HFFc6 (cell line): ENCODE measurements at places on chromosomes 3 and 15.

DNA sequence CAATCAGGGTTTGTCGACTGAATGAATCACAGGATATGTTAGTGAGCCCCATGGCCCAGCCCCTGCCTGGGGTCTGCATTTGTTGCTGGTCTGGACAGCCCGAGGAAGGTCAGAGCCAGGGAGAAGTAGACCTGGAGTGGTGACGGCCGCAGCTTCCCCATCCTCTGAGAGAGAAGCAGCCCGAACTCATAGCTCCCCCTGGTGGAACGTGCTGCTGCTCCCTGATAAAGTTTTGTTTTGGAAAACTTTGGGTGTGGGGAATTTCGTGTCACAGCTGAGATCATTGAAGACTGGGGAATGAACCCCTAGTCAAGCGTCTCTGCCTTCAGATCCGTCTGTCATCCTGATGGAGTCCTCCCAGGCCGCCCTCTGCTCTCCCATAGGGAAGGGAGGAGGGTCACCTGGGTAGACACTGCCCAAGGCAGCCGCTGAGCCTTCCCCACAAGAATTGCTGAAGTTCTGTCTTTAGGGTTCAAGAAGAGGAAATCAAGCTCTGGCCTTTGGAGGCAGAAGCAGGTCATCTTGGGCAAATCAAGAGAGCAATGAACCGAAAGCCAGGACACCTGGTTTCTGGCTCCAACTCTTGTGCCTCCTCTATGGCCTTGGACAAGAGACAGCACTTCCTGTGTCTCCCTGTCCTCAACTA, 60.5 kb downstream of the GLDN start:
- peak; percentile 28 for DNase-seq

DNA sequence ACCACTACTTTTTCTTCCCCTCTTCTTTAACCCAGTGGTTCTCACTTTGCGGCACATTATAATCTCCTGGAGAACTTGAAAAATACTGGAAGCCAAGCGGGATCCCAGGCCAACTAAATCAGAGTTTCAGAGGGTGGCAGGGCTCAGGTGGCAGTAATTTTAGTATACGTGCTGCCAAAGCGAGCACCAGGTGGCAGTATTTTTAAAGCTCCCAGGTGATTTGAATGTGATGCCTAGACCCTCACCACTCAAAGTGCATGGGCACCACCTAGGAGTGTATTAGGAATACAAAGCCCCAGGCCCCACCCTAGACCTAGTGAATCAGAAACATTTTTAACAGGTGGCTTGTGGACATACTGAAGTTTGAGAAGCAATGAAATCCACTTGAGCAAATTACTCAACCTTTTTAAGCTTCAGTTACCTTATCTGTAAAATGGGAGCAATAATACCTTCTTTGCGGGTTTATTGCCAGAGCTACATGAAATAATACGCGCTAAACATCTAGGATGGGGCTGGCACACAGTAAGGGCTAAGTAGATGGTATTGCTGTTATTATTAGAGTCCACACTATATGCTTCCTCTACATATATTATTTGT, 8.3 kb downstream of the B3GALNT1 start:
- no peak for DNase-seq

- no peak for DNase-seq
Measured at GRCh38 chr3:148600902-148601765, 96.6 kb upstream of the AGTR1 start.

GRCh38 chr3:150256782-150257181, 151.3 kb upstream of the TSC22D2 start:
- DNase-seq = no peak

DNA sequence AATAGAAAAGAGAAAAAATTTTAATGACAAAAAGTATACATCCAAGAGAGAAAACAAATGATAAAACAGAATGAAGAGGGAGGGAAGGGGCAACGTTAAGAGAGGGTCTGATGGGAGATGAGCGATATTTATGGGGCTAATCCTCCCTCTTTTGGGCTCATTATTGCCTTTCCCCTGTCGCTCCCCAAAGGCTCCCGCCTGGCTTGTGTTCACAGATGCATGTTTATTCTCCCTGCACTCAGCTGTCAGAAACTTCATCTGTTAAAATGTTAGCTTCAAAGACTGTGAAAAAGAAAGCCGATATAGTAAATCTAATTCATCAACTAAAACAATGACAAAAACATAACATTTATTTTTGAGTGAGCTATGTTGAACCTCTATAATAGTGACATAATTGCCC, 74.3 kb downstream of the GABRB3 start:
- DNase-seq = no peak

- no peak for DNase-seq
Measured at GRCh38 chr3:13282358-13282985, 137.7 kb downstream of the NUP210 start.

DNA sequence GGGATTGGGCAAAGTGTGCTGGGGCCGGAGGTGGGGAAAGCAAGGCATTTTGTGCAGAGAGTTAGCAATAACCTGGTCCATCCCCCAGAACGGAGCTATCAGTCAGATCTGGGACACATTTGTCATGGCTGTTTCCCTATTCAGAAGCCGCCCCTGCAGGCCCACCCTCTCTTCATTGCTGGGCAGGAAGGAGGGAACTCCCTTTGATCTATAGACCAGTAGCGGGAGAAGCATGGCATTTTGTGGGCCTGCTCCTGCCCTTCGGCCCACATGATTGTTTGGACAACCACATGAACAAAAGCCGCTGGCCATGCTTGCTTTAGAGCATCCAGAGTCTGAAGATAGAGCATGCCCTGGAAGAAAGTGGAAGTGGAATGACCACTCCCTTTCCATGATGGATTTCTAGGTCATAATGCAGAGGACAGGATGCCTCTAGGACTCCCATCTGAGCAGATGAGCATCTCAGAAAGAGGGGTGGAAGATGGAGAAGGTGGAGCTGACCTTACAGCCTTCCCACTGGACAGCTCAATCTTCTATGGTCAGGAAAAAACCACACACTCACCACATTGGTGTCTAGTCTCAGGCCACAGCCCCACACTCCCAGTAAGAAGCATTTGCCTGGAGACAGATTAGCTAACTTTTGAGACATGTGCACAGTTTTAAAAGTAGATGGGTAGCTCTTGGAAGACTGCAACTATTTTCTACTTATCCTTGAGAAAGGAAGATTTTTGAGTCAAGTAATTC, 11.9 kb upstream of the LRTM1 start:
- peak; percentile 74 for DNase-seq

- no peak for DNase-seq
Measured at GRCh38 chr3:7964899-7965298, 536.7 kb upstream of the LMCD1 start.

GRCh38 chr3:140315955-140316354, 361.9 kb upstream of the TRIM42 start:
- no peak for DNase-seq

GRCh38 chr15:89662893-89663626, 7.8 kb upstream of the KIF7 start:
- peak; percentile 96 for DNase-seq

GRCh38 chr3:186173224-186173815, 64.4 kb upstream of the ETV5 start:
- DNase-seq = no peak

GRCh38 chr3:99118381-99118780, 216.9 kb upstream of the DCBLD2 start:
- peak; percentile 73 for DNase-seq

DNA sequence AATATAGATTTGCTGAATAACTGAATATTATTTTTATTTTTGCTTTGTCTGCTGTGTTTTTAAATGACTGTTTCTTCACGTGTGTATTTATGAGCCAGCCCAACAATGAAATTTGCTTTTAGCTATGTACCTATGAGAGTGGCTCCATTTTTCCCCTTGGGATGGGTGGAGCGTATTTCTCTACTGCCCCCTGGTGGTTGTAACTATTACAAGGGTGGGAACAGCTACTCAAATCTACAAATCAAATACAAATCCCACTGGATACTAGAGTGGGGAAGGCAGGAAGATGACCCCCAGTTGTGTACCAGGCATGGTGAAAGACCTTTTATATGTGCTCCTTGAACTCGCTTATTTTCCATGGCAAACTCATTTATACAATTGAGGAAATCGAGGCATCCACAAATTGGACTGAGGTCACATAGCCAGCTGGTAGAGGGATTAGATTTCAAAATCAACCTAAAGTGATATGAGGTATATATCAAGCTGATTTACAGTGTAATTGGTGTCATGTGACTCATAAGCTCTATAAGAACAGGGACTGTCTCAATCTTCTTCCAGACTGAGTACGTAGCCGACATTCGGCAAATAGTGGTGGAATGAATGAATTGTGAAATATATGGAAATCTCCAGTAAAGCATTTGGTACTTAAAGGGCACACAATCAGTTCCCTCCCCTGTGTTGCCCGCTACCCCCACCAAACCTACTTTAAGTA, 69.5 kb upstream of the VEPH1 start:
- DNase-seq = peak; percentile 61

- no peak for DNase-seq
Measured at GRCh38 chr3:117170094-117170493, 460.5 kb downstream of the TUSC7 start.

GRCh38 chr3:147756476-147756875, 347.3 kb downstream of the ZIC1 start:
- DNase-seq = no peak

DNA sequence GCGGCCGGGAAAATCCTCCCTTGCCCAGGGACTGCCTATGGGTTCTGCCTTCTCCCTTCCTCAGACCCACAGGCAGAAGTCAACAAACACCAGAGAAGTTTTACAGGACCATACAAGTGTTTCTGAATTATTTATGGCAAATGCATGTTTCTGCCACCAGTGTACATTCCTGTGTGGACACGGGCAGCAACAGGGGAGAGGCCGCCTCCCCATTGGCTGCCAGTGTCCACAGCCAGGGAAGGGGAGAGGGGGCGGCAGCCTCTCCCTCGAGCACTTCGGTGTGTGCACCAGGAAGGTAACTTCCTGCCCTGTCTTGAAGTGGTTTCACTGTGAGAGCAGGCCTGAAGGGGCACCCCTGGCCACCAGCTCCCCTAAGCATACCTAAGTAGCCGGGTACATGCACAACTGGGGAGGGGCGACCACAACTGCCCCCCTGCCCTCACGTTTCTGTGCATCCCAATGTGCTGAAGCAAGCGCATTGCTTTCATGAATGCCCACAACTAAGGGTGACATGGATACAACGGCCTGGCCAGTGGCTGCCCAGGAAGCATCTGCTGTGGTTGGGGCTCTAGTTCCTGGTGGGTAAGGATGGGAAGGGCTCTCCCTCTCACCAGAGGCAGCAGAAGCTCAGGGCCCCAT, 14.8 kb upstream of the SHISA5 start:
- DNase-seq = no peak

DNA sequence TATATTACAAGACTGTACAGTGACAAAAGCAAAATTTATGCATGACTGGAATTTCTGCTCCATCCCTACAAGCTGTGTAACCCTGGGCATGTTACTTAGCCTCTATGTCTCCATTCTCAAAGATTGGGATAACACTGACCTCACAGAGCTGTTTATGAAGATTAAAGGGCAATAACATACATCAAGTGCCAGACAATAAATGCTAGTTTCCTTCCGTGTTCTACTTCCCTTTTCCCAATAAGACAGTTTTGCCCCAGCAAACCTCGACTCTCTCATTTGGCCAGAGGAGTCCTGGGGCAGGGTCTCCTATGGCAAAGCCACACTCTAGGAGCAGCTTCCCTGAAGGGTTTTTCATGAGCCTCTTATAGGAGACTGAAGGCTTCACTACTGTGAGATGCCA, 7.5 kb downstream of the HEXA start:
- DNase-seq = no peak

DNA sequence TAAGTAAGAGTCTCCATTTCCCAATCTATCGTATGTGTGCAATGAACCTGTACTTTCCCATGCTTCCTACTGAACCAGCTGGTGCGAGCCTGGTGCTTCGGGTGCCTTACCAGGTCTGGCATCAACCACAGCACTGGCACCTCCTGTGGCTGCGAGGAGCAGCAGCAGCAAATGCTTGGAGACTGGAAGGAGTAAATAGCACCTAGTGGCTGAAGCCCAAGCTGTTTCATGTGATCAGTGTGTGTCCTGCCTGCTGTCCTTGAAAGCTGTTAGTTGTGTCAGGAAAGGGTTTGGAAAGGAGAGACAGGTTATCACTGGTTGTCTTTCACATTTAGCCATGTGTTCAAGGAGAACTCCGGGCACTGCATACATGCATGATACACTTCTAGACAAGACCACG, 31.8 kb downstream of the PCOLCE2 start:
- peak; percentile 38 for DNase-seq

DNA sequence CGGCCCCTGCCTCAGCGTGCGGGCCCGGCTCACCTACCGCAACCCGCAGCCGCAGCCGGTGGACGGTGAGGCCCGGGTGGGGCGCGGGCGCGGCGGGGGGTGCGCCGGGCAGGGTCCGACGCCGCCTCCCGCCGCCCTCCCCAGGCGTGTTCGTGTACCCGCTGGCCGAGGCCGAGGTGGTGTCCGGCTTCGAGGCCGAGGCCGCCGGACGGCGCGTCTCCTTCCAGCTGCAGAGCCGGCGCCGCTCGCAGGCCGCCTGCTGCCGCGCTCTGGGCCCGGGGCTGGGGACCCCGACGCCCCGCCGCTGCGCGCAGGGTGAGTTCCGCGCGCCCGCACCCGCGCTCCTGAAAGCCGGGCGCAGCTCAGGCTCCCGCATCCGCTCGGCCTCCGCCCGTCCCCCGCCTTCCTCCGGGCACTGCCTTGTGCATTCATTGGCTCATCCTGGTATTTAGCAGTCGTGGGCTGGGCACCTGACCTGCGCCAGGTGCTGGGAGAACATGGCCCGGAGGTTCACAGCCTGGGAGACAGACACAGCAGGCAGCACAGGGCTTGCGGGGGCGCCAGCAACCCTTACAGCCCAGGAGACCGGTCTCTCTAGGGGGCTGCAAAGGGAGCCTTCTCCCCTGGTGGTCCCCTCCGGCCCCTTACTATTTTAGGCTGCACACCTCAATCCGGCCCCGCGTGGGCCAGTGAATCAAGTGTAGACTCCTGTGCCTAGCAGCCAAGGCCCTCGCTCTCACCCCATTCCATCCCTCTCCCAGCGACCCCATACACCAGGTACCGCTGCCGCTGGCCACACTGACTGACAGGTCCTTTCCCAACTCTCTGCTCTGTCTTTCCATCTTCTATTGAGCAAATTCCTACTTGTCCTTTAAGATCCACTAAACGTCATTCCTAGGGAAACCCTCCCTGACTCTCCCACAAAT, 1.5 kb downstream of the VWA5B2 start:
- DNase-seq = no peak

GRCh38 chr15:67303490-67304363, 49.1 kb downstream of the IQCH start:
- DNase-seq = peak; percentile 15

DNA sequence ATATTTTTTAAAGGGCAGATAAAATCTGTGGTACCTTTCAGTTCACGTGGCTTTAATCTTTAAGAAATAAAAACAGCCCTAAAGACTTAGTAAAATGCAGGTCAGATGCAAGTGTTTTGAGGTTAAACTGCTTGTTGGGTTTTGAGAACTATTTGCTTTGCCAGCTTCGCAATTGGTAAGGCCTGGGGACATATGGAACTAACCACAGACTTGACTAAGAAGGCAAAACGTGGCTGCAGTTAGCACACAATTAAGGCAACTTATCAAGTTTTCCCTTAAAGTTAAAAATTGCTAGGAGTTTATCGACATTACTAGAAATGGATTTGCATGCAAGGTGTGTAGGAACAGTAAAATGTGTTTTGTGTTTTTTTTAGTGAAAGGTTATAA, 206.9 kb downstream of the ZNF385D start:
- DNase-seq = no peak

GRCh38 chr3:5016211-5017161, 37.2 kb downstream of the BHLHE40 start:
- no peak for DNase-seq

GRCh38 chr15:89836267-89837133, 21.8 kb upstream of the ANPEP start:
- peak; percentile 96 for DNase-seq

- DNase-seq = peak; percentile 78
Measured at GRCh38 chr15:88513195-88513594, 33.3 kb downstream of the DET1 start.
